ENCODE measurements at places on chromosomes 12 and 14.

GRCh38 chr12:117502233-117502632 is 140.8 kb upstream of the NOS1 start:
- no peak for DNase-seq

DNA sequence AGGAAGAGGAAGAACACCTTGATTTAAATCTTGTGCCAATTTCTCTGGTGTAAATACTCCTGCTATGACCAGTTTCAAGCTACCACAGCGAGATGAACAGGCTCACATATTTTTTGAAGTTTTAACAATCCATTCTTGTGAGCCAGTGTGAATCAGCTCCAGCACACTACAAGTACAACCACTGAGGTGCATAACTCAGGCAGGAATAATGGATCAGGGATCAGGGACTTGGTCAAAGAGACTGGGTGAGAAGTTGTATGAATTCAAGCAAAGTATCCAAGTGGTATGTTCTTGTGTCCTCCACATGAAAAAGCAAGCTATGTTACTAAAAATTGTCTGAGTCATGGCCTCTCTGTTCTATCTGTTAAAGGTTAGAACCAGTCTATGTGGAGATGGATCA is 35.2 kb upstream of the KITLG start:
- no peak for DNase-seq

GRCh38 chr12:89875225-89875624 is 166.6 kb upstream of the ATP2B1 start:
- DNase-seq = no peak

- no peak for DNase-seq
These were observed 16.3 kb downstream of the TESPA1 start for GRCh38 chr12:54968181-54968730.

DNA sequence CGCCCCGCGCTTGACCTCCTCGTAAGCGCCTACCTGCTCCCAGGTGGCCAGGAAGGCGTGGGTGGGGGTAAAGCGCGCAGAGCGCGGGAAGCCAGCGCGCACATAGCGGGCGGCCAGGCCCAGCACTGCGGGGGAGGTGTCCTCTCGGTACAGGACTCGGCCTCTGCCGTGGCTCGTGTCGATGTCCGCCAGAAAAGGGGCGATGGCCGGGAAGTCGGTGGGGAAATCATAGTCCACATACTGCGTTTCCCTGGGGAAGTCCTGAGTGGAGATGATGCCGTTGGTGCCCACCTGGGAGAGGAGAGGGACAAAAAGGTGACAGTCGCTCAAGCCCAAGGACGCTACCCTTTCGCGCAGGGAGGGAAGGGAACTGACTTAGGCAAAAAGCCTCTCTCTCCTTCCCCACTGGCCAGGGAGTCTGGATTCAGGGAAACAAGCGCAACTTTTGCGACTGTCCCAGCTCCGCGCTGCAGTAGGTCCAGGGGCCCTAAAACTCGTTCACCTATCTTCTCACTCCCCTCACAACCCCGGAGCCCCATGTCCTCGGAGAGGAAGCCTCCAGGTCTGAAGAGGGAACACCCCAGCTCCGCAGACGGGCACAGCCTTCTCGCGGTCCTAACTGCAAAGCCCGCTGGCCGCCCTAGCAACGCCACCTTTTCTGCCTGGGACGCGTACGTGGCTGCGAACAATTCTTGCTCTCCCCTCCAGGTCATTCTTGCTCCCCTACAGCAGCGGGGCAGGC is 815 bp downstream of the NID2 start:
- no peak for DNase-seq

DNA sequence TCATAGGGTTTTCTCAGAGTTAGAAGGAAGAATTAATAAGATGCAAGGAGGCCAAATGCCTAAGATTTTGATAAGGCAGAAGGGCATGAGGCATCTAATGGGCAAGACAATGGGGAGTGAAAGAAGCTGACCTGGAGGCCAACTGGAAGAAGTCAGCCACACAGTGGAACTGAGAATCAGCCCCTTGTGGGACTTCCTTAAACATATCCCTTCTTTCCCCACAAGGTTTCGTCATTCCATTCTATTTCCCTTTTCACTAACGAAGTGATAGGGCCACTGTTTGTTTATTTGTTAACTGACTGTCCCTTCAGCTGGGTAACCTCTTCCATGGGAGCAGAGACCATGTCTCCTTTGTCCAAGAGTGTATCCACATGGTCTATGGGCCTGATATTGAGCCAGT is 86.2 kb downstream of the HELB start:
- no peak for DNase-seq

- DNase-seq = no peak
These were observed 182.7 kb downstream of the PCNX1 start for GRCh38 chr14:71089971-71090370.

- DNase-seq = no peak
These were observed 153.4 kb downstream of the FUT8 start for GRCh38 chr14:65565948-65566347.

DNA sequence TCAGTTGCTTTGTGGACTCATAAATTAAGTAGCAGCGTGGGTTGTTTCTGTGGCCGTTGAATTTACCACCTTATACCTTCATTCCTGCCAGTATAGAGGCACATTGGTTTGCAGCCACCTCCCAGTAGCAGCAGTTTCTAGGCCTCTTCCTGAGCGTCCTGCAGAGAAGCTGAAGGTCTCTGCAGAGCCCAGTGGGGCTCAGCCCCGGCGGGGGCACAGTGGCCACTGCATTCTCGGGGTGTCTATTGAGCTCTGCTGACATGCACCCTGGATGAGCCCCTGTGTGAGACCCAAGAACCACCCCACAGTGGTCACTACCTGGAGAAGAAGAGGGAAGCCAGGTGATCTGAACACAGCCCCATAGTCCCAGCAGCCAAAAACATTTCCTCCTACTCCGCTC is 57.7 kb upstream of the DYNC1H1 start:
- DNase-seq = no peak

DNA sequence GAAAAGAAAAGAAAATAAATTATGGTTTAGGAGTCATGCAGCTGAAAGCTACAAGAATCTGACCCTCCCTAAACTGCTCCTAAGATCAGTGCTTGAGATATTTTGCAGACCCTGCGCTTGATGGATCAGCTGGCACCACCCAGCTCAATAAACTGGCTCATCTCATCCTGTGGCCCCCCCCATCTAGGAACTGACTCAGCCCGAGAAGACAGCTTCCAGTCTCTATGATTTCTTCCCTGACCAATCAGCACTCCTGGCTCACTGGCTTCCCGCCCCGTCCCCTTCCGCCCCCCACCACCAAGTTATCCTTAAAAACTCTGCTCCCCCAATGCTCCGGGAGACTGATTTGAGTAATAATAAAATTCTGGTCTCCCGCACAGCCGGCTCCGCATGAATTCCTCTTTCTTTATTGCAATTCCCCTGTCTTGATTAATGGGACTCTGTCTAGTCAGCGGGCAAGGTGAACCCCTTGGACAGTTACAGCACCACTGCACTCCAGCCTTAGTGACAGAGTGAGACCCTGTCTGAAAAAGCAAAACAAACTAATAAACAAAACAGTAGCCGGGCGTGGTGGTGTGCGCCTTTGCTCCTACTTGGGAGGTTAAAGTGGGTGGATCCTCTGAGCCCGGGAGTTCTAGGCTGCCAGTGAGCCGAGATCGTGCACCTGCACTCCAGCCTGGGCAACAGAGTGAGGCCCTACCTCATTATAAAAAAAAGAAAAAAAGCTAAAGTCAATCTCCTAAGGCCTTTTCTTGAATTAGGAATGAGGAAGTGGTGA is 24.5 kb upstream of the SPTLC2 start:
- DNase-seq = no peak

GRCh38 chr14:30657606-30658163 is 35.6 kb downstream of the SCFD1 start:
- no peak for DNase-seq

- DNase-seq = no peak
These were observed 49.2 kb downstream of the PSMA6 start for GRCh38 chr14:35341454-35341750.

- no peak for DNase-seq
These were observed 272.3 kb downstream of the IPO8 start for GRCh38 chr12:30423330-30423729.

GRCh38 chr12:32918890-32919801 is 22.6 kb upstream of the PKP2 start:
- DNase-seq = peak; percentile 28

DNA sequence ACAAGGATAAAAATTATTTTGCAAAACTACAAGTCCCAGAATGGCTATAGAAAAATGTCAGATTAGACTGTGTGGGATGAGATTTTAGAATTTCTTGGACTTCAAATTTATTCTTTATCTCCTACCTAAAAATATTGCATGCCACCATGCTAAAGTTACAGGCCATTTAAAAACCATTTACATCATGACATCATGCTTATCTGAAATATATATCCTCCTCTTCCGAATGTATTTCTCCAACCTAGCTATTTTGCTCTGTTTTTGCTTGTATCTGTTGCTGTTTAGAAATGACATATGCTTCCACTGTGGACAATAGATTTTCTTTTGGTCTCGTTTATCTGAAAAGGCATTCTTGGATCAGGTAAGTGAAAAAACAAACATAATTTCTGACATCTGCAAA is 471.7 kb downstream of the LRFN5 start:
- DNase-seq = no peak

DNA sequence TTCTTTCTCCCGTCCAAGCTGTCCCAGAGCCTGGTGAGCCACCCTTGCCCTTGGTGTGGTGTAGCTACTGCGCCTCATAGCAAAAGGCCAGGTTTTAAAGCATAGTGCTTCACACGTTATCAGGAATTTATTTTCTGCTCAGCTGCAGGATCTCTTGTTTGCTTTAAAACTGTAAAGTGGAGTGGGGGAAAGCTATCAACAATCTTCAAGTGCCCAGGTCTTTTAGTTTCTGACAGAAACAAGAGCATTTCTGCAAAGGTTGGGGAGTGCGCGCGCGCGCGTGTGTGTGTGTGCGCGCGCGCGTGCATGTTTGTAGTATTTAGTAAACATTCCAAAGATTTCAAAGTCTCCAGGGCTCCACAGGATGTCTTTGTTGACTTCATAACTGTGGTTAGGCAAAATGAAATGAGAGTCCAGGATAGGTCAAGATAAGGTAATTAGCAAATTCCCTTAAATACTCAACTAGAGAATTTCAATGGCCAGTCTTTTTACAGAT is 45.5 kb downstream of the EML1 start:
- DNase-seq = no peak

DNA sequence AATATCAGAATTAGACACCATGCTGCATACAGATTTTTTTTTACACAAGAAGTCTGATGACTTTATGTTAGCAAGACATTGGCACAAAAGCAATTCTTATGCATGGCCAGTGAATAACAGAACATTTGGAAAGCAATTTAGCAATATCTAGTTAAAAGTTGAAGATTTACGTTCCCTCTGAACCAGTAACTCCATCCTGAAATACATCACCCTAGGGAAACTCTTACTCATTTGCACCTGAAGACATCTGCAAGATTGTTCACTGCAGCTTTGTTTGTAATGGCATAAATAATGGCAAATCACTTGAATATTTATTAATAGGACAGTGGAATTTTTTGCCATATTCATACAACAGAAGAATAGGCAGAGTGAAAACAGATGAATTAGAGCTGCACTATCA is 670.0 kb upstream of the NOVA1 start:
- DNase-seq = no peak

DNA sequence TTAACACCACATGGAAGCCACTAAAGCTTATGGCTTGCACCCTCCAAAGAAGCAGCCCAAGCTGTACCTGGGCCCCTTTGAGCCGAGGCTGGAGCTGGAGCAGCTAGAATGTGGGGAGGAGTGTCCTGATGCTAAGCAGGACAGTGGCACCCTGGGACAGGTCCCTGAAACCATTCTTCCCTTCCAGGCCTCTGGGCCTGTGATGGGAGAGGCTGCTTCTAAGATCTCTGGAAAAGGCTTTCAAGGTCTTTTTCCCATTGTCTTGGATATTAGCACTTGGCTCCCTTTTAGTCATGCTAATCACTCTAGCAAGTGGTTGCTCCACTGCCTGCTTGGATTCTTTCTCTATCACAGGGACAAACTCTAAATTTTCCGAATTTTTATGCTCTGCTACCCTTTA is 40.9 kb downstream of the OSBPL8 start:
- no peak for DNase-seq

DNA sequence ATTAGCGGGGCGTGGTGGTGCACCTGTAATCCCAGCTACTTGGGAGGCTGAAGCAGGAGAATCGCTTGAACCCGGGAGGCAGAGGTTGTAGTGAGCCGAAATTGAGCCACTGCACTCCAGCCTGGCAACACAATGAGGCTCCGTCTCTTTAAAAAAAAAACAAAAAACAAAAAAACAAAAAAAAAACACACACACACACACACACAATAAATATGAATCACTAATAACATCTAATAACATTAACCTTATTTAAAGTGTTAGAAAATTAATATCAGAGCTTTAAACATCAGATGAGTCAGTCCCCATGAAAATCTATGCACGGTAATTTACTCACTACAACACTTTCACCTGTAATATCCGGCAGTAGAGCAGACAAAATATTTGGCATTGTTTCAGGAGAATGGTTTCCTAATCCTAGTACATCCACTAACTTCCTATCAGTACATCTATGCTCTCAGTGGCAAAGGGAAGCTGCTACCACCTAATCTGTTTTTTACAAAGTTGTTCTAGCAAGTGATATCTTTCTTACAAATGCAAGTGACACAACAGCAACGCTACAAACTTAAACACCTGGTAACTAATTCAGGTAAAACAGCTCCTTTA is 36.2 kb downstream of the MED13L start:
- DNase-seq = no peak

DNA sequence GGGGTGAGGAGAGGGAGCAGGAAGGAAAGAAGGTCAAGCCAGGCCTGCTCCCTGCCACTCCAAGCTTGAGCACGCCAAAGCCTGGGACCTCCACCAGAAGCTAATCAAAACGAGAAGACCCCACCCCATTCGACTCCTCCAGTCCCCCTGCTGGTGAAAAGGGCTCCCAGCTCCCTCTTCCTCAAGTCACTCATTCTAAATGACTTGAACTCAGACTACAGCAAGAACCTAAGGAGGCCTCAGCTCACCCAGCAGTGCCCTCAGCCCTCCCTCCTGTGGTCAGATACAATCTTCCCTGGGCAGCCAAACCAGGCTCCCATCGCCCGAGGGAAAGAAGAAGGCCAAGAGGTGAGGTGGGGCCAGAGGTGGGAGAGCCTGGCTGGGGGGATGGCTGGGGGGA is 17.4 kb downstream of the HDAC7 start:
- DNase-seq = no peak

- no peak for DNase-seq
These were observed 89.4 kb downstream of the PAX9 start for GRCh38 chr14:36751106-36751505.

DNA sequence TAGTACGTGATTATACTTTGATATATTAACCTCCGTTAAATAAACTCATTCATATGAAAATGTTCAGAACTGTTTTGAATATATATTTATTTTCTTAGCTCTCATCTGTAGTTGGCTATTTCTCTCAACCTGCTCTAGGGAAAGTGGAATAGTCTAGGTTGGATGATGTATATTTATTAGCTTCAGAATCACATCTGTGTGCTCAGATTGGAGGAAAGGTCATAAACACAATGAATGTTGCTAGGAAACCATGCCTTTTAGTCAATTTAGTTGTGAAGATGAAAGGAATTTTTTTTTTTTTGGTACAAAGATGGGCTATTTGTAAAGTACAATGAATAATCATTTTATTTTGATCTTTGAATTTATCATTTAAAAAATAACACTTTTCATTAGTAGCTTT is 439.1 kb downstream of the FOXG1 start:
- no peak for DNase-seq
